ENCODE measurements at places on chromosomes 2 and 18. TPM values are rescaled to one million over a fixed set of nuclear protein-coding genes. Genes with fewer than 3 reads are reported as not detected.

The CXCR1 gene
- total RNA-seq: not detected

The IL1RN gene
- 0.13 TPM for total RNA-seq

The RBFA gene
- total RNA-seq: 31.1 TPM

The OR6B2 gene
- total RNA-seq: not detected

The SPC25 gene
- total RNA-seq: 15.8 TPM

The KCNK3 gene
- 0.76 TPM for total RNA-seq

The SLC4A5 gene
- 0.07 TPM for total RNA-seq

The LCT gene
- 0.05 TPM for total RNA-seq

The ST3GAL5 gene
- total RNA-seq: 39.0 TPM

The TUBA4B gene
- 0.28 TPM for total RNA-seq

The RIT2 gene
- not detected for total RNA-seq

The REG3G gene
- not detected for total RNA-seq

The PAPOLG gene
- total RNA-seq: 8.6 TPM

The GPR45 gene
- total RNA-seq: not detected

The PLCD4 gene
- total RNA-seq: 0.29 TPM

The TSPYL6 gene
- total RNA-seq: not detected
